ENCODE measurements at places on chromosomes 16 and 17. TPM values are rescaled to one million over a fixed set of nuclear protein-coding genes. Genes with fewer than 3 reads are reported as not detected.

Gene CIITA
- 31.0 TPM for total RNA-seq

Gene ZNF629
- total RNA-seq: 10.7 TPM

Gene AOC2
- 0.68 TPM for total RNA-seq

Gene GINS2
- total RNA-seq: 0.28 TPM

Gene KRT20
- total RNA-seq: 1.8 TPM

Gene CEP295NL
- total RNA-seq: 13.0 TPM

- peaks cover 63% of the 10 kb centered on the region for H3K4me1 ChIP-seq
- H3K27me3 ChIP-seq: no peaks in the 10 kb centered on the region
- no peaks in the 10 kb centered on the region for H3K36me3 ChIP-seq
- DNase-seq: no peak
- no peak overlapping the region for H3K27ac ChIP-seq
- H3K4me3 ChIP-seq: no peak overlapping the region
Observed at GRCh38 chr17:17926840-17927449, 45.3 kb downstream of the TOM1L2 start.

- H3K27ac ChIP-seq: no peak overlapping the region
- H3K4me3 ChIP-seq: no peak overlapping the region
- no peaks in the 10 kb centered on the region for H3K4me1 ChIP-seq
- no peaks in the 10 kb centered on the region for H3K36me3 ChIP-seq
- no peaks in the 10 kb centered on the region for H3K27me3 ChIP-seq
Observed at GRCh38 chr17:5854871-5855554, 215.2 kb upstream of the WSCD1 start.

GRCh38 chr17:22441776-22442175 is 749.5 kb downstream of the KCNJ18 start:
- H3K36me3 ChIP-seq: no peaks in the 10 kb centered on the region
- no peak for DNase-seq
- no peak overlapping the region for H3K4me3 ChIP-seq
- H3K27ac ChIP-seq: no peak overlapping the region

DNA sequence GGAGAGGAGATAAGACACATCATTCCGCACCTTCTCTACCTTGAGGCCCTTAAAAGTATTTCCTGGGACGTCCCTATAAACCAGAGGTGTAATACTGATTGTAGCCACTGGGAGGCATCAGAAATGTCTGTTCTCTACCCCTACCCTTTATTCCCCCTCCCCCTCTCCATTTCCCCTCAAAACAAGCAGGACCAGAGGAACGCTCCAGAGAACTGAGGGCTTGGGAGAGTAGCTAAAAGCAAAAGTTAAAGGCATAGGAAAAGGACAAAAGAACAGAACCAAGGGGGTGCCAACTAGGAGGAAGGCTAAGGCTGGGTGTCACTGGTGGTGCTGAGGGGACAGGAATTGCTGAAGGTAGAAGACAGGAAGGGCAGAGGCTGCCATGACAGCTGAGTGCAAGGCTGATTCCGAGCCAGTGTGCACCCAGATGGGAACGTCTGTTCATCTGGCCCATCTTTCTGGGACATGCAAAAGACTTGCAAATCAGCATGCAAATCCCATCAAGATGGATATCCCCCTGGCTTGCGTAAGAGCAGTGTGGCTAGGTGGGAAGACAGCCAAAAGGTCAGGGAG is 6.7 kb downstream of the CAMTA2 start:
- H3K27ac ChIP-seq: no peak overlapping the region
- H3K36me3 ChIP-seq: peaks cover 44% of the 10 kb centered on the region
- H3K27me3 ChIP-seq: no peaks in the 10 kb centered on the region
- no peak for DNase-seq

DNA sequence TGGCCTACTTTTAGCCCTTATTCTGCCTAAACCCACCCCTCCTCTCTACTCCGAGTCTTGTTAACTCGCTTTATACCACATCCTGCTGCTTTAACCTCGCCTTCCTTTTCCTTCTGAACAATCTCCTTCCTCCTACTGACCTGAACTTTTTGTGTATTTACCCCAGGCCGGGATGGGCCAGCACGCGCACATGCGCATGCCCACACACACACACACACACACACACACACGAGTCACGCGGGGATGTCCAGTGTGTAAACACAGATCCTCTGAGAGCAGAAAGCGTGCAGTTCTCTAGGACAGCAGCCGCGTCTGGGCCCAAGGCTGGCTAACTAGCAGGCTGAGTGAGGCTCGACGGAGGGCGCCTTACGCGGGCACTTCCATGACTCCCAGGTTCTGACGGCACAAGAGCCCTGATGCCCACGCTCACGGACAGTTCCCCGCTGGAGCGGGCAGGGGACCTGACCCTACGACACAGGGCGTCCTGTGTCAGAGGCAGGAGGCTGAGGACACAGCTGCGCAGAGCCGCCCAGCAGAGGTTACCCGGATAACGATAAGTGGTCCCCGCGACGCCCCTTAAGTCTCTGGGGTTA is 610 bp downstream of the PIK3R5 start:
- no peaks in the 10 kb centered on the region for H3K4me1 ChIP-seq
- peak overlapping the region; percentile 69 for H3K4me3 ChIP-seq
- no peaks in the 10 kb centered on the region for H3K36me3 ChIP-seq
- H3K27me3 ChIP-seq: peaks cover 5% of the 10 kb centered on the region
- peak overlapping the region; percentile 67 for H3K27ac ChIP-seq

DNA sequence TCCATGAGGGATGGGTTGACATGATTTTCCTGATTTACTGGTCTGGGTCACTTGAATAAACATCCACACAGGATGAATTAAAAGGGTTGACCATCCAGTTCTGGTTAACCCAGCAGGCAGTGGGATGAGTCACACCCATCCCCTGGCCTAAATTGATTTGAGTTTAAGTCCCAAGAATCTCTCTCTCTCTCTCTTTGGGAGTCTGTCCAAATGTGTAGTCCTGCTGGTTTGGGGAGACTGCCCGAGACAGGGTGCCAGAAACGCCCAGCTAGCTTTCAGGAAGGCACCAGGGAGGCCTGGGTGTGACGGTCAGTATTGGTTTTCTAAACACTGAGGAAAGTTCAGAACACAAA is 38.8 kb downstream of the SCPEP1 start:
- no peak overlapping the region for H3K4me3 ChIP-seq
- H3K36me3 ChIP-seq: no peaks in the 10 kb centered on the region
- no peak for DNase-seq
- no peaks in the 10 kb centered on the region for H3K27me3 ChIP-seq
- no peaks in the 10 kb centered on the region for H3K4me1 ChIP-seq

- no peaks in the 10 kb centered on the region for H3K36me3 ChIP-seq
- DNase-seq: no peak
- H3K4me3 ChIP-seq: peak overlapping the region; percentile 62
Observed at GRCh38 chr17:81428516-81428915, 33.3 kb downstream of the BAHCC1 start.

DNA sequence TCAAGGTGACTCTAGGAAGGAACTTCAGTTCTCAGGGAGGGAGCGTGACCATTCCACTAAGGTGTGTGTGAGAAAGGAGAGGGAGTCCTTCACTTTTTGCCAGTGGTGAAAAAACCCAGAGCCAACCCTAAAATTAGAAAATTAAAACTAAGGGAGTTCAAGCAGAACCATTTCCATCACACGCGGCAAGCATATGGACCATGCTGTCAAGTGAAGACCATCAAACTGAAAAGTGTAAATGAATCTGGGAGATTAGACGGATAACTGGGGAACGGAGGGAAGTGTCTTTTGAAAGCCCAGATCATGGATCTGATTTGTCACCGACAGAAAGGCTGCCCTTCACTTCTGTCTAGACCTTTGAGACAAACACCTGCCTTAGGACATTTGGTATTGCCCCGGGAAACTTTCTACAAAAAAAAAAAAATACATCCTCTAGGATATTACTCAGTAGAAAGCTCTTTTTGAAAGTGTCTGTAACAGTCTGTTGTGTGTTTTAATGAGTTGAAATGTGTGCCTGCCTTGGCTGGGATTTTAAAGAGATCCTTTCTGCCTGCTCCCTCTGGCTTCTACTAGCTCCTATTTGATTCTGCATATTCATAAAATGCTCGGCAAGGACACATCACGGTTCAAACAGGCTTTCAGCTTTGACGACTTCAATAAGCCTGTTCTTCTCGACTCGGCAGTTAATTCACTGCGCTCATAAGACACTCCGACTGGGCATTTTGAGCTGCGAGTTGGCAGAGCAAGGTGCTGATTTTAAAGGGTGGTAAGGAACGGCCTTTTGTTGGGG is 81.4 kb upstream of the ERCC4 start:
- H3K27me3 ChIP-seq: no peaks in the 10 kb centered on the region
- H3K27ac ChIP-seq: no peak overlapping the region
- H3K36me3 ChIP-seq: no peaks in the 10 kb centered on the region

- H3K27ac ChIP-seq: no peak overlapping the region
- no peaks in the 10 kb centered on the region for H3K4me1 ChIP-seq
- no peak overlapping the region for H3K4me3 ChIP-seq
- no peaks in the 10 kb centered on the region for H3K36me3 ChIP-seq
Observed at GRCh38 chr17:51807460-51807859, 351.1 kb downstream of the CA10 start.

GRCh38 chr17:20968913-20969616 is 73.7 kb downstream of the USP22 start:
- no peak overlapping the region for H3K4me3 ChIP-seq
- no peaks in the 10 kb centered on the region for H3K36me3 ChIP-seq
- H3K27ac ChIP-seq: no peak overlapping the region
- DNase-seq: no peak

DNA sequence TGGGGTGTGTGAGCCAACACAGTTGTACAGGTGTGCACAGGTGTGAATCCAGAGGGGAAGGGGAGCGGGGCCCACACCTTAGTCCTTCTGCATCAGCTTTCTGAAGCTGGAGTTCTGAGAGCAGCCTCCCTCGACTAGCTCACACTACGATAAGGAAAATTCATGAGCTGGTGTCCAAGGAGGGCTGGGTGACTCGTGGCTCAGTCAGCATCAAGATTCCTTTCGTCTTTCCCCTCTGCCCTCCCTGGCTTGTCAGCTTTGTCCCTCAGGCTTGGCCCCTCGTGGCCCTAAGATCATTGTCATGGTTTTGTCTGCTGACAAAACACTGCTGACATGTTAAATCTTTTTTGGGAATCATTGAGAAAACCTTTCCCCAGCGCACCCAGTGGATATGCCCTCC is 47.5 kb downstream of the OR1D5 start:
- H3K36me3 ChIP-seq: peaks cover 4% of the 10 kb centered on the region
- no peaks in the 10 kb centered on the region for H3K4me1 ChIP-seq
- DNase-seq: no peak
- H3K4me3 ChIP-seq: no peak overlapping the region

GRCh38 chr17:40091691-40092397 is 8.5 kb downstream of the NR1D1 start:
- no peak for DNase-seq
- H3K4me1 ChIP-seq: peaks cover 36% of the 10 kb centered on the region
- H3K27ac ChIP-seq: peak overlapping the region; percentile 100
- H3K4me3 ChIP-seq: no peak overlapping the region
- H3K36me3 ChIP-seq: peaks cover 52% of the 10 kb centered on the region
- no peaks in the 10 kb centered on the region for H3K27me3 ChIP-seq

DNA sequence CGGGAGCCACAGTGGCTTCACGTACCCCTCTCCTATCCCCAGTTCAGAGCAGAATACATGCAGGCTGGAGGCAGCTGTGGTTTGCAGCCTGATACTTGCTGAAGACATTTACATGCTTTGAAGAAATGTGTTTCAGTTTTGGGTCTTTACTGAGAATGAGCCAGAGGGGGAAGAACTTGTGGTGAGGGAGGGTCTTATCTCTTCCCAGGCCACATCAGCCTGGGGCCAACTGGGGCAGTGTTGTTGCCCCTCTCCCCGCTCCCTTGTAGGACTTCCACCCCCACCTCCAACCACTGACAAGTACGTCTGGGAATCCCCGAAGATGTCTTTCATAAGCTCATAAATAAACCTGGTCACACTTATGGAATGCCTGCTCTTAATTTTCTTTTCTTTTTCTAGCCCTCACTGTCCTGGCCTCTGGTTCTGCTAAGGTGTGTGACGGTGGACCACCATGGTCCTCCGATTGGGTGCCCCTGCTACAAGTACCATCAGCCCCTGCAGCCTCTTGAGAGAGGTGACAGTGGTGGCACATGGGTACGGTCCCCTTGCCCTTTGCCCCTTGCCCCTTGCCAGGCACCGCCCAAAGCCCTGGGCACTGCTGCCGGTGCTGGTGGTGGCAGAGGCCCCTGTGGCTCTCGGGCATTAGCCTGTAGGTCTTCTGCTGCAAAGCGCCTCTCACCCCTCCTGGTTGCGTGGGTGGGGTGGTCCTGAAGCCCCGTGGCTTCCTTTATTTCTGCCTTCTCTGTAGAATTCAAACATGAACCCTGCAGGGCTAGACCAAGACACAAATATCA is 144.8 kb upstream of the RPH3AL start:
- H3K4me3 ChIP-seq: no peak overlapping the region
- H3K4me1 ChIP-seq: no peaks in the 10 kb centered on the region
- no peaks in the 10 kb centered on the region for H3K27me3 ChIP-seq
- no peak for DNase-seq

DNA sequence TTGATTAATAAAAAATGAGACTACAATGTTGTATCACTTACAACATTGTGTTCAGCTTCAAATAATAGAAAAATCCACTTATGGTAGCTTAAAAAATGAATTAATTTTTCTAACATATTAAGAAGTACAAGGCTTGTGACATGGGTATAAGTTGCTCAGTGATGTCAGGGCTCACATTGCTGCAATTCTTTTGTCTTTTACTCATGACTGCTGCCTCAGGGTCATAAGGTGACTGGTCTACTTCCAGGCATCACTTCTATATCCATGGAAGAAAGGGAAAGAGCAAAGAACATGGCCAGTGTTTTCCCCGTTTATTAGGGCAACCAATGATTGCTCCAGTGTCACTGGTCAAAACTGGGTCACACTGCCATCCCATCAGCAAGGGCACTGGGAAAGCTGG is 295.3 kb downstream of the MAP2K4 start:
- H3K27me3 ChIP-seq: no peaks in the 10 kb centered on the region
- no peak overlapping the region for H3K27ac ChIP-seq
- H3K4me1 ChIP-seq: peaks cover 7% of the 10 kb centered on the region
- no peaks in the 10 kb centered on the region for H3K36me3 ChIP-seq

GRCh38 chr16:82972331-82972919 is 345.7 kb downstream of the CDH13 start:
- no peak overlapping the region for H3K4me3 ChIP-seq
- H3K27ac ChIP-seq: no peak overlapping the region
- H3K27me3 ChIP-seq: no peaks in the 10 kb centered on the region
- no peaks in the 10 kb centered on the region for H3K36me3 ChIP-seq
- H3K4me1 ChIP-seq: no peaks in the 10 kb centered on the region
- DNase-seq: no peak

DNA sequence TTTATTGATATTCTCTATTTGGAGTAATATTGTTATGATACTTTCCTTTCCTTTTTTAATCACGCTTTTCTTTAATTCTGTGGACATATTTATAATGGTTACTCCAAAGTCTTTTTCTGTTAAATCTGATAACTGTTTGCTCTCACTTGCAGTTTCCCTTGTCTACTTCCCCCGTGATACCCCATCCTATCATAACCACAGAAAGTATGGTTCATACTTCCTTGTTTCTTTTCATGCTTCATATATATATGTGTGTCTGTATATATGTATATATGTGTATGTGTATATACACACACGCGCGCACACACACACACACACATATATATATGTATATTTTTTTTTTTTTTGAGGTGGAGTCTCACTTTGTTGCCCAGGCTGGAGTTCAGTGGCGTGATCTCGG is 23.5 kb downstream of the SPECC1 start:
- H3K27ac ChIP-seq: no peak overlapping the region
- H3K4me3 ChIP-seq: no peak overlapping the region
- no peaks in the 10 kb centered on the region for H3K36me3 ChIP-seq
- DNase-seq: no peak
- no peaks in the 10 kb centered on the region for H3K27me3 ChIP-seq

GRCh38 chr17:7588553-7589203 is 1.2 kb downstream of the SOX15 start:
- H3K27ac ChIP-seq: peak overlapping the region; percentile 50
- no peaks in the 10 kb centered on the region for H3K27me3 ChIP-seq
- peaks cover 23% of the 10 kb centered on the region for H3K36me3 ChIP-seq
- no peak for DNase-seq

- no peaks in the 10 kb centered on the region for H3K27me3 ChIP-seq
- H3K27ac ChIP-seq: peak overlapping the region; percentile 84
- peaks cover 14% of the 10 kb centered on the region for H3K4me1 ChIP-seq
- no peaks in the 10 kb centered on the region for H3K36me3 ChIP-seq
Observed at GRCh38 chr17:57662644-57663308, 82.3 kb downstream of the CCDC182 start.
